ENCODE measurements at places on chromosomes 7 and 10.
A peak's percentile ranks its signal among the peaks of the same experiment; 100 is the strongest.

DNA sequence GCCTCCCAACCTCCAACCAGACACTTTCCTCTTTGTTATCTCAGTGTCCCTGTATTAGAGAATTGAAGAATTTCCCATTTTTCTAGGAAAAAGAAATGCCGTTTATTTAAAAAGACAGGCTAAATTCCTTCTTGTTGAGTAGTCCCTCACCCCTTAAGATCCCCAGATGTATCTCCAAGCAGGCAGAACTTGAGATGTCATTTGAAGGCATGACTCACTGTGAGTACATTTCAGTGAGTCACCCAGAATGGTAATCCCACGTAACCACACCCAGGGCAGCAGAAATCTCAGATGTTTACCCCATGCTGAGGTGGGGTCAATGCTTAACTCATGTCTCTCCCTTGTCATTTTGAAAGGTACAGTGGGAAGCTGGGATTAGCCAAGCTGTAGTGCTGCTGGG, 4.4 kb downstream of the ZNF655 start:
- DNase-seq: peak; percentile 63

GRCh38 chr7:97377713-97378112, 260.2 kb downstream of the SDHAF3 start:
- no peak for DNase-seq

- DNase-seq: no peak
Observed at GRCh38 chr10:71358277-71358676, 38.4 kb upstream of the CDH23 start.

DNA sequence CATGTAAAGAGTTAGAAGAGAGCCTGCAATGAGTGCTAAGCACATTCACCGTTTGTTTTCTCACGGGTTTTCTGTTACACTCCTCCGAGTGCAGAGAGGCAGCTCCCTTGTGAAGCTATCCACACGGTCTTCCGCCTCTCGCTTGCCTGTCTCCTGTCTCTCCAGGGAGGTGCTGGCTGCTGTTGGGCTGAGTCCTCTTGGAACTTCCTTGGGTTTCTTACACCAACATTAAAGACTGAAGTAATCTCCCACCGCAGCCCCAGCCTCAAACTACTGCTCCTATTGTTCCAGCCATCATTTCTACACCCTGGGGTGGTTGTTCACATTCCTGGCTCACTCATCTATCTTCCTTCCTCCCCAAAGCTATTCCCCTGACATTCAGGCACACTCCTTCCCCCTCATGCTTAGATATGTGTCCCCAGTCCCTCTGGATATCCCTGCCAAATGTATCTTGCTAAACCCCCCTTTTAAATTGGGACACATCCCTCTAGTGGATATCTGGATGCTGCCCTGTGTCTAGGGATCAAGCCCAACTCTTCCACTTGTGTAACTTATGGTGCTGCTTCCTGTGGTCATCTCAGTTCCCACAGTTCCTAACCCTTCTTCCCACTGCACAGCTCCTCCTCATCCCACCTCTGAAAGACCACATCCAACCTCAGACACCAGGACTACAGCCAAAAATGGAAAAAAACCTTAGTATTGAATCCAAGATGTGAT, 14.1 kb downstream of the ESYT2 start:
- peak; percentile 45 for DNase-seq

DNA sequence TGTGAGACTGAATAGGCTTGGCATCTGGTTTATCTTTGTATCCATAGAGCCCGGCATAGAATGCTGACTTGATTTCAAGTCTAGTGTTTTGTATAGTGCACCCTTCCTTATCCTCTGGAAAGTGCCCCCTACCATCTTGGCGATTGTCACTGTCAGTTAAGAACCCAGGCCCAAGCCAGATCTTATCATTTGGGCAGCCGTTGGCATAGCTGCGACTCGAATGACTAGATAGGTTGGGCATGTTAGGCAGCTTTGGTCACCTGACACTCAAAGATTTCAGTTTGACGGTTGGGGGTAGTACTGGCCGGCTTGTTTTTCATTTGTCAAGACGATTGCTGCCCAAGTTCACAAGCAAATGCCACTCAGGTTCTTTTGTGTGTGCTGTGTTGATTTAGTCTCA, 6.6 kb downstream of the NIPSNAP2 start:
- DNase-seq: no peak

GRCh38 chr7:36215457-36215765, 62.4 kb downstream of the EEPD1 start:
- DNase-seq: no peak

DNA sequence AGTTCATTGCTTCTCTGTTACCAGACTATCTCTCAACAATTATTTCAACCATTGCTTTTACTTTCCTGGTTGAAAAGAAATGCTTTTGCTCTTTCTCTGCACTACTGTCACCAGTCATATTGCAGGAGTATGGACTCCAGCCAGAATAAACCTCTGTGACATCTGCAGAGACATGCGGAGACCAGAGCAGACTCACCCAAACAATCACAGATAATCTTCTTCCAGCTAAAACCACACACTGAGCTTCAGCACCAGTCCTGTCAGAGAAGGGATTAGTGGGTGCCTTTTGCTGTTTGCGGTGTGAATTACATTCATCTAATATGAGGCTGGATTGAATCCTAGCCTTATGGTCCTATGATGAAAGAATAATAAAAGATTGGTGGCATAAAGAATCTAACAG, 258.6 kb downstream of the CNTNAP2 start:
- DNase-seq: no peak

DNA sequence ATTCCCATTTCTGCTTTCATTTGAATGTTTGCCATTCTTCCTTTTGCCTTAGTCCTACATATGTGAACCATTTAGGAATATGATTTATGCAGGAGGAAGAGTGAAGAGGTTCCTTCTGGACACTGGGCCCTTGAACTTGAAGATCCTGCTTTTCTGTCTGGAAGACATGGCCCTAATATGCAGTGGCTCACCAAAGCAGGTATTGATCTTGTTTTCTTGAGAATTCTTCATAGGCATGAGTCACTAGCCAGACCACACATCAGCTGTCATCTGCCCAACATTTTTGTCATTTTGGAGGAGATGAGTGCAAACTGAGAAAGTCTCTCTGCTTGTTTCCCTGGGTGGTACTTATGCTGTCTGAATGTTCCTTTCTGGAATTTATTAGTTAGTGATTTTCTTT, 382.6 kb downstream of the LRMDA start:
- no peak for DNase-seq

DNA sequence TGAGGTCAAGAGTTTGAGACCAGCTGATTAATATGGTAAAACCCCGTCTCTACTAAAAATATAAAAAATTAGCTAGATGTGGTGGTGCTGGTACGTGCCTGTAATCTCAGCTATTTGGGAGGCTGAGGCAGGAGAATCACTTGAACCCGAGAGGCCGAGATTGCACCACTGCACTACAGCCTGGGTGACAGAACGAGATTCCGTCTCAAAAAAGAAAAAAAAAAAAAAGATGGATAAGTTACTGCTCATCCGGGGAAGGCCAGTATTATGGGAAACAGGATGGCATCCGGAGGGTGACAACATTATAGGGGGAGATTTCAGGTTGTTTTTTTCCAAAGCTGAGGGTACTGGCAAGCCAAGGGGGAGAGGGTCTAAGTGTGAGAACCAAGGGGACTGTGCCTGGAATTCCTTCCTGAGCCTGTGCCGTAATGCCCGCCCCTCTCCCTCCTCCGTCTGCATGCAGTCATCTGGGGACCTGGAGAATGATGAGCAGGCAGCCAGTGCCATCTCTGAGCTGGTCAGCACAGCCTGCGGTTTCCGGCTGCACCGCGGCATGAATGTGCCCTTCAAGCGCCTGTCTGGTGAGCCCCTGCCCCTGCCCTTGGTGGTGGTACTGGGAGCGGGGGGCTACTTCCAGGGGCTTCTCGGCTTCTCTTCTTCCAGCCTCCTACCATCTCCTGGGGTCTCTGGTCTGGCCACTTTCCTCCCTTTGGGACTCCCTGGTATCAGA, 4.4 kb downstream of the LAMTOR4 start:
- no peak for DNase-seq

GRCh38 chr10:21417172-21417712, 108.2 kb downstream of the SKIDA1 start:
- no peak for DNase-seq

DNA sequence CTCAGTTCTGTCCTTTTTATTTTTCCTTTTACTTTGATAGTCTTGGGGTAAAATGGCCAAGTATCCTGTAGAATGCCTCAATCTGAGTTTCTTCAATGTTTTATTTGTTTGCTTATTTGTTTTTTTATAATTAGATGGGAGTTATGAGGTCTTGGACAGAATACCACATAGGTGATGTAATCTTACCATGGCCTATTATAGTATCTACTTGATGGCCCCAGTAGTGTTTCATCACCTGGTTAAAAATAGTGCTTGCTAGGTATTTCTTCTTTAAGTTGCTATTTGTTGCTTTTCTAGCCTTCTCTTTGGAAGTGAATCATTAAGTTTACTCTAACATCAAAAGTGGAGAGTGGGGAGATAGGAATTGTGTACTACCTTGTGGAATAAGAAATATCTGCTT, 1020.0 kb upstream of the KCND2 start:
- DNase-seq: no peak

DNA sequence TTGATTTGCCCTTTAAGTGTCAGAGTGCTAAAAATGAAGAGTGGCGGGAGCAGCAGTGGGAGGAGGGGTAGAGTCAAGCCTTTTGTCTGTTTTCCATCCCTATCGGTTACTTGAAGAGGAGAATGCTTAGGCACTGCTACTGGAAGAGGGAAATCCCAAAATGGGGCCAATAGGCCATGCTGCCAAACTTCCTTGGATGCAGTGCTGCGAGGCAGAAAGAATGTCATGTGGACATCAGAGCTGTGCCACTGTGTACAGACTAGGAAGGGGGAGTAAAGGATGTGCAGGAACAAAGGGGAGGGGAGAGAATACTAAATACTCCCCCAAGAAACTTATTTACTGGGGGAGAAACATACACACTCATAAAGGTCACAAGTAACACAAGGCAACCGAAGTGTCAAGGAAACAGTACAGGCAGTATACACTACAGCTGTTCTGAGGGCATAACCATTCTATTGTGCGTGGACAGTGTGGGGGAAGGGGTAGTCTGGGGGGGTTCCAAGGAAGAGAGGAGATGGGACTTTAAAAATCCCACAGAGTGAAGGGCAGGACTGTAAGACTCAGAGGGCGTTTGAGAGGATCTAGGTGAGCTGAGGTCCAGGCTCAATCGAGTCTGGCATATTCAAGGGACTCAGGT, 228.7 kb upstream of the PLXNA4 start:
- DNase-seq: no peak

- DNase-seq: no peak
Observed at GRCh38 chr7:130703851-130704250, 17.5 kb upstream of the TSGA13 start.

DNA sequence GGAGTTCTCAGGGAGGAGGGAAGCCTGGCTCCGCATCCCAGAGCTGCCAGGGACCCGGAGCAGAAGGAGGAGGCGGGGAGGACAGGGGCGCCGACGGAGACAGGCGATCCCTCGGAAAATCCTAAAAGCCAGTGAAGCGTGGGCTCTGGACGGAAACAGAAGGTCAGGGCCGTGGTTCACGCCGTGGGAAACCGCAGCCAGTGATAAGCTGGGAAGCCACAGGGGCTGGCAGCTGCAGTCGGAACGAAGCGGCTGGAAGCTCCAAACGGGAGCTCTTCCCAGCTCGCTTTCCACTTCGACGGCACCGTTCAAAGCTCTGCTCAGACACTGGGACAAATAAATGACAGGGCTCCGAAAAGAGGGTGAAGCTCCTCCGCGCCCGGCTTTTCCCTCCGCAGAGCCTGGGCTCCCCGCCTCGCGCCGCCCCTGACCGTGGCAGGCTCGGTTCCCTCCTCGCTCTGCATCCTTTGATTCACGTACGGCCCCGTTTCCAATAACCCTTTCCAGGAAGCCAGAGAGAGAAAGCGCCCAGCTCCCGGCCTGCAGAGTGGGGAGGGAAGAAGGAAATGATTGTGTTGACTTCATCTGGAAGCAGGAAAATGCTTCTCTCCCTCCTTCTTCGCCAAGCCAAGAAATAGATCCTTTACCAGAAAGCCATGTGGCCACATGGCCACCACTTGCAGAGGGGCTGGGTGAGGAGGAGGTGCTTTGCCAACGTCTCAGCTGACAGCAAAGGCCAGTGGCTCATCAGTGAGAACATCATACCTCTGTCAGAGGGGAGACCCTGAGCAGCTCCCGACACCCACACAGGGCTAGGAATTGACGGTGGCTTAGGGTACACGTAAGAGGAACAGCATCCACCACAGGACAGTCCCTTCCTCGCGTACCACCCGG, 57.4 kb downstream of the ADRB1 start:
- peak; percentile 55 for DNase-seq

- no peak for DNase-seq
Observed at GRCh38 chr10:48714088-48714487, 29.4 kb downstream of the WDFY4 start.

GRCh38 chr10:78576276-78576675, 492.5 kb upstream of the ZMIZ1 start:
- DNase-seq: no peak

DNA sequence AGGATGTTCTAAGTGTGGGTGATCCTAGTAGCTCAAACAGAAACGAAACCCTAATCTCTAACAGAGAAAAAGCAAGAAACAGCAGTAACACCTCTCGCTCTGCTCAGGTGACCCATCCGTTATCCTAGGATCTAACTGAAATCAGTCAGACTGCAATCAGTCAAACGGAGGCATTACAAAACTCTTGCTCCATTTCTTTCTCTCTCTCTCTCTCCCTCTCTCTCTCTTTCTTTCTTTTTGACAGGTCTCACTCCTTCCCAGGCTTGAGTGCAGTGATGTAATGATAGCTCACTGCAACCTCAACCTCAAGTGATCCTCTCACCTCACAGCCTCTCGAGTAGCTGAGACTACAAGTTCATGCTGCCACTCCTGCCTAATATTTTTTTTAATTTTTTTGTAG, 1283.5 kb upstream of the CELF2 start:
- DNase-seq: no peak

- no peak for DNase-seq
Observed at GRCh38 chr7:94838717-94839116, 68.7 kb upstream of the PPP1R9A start.

DNA sequence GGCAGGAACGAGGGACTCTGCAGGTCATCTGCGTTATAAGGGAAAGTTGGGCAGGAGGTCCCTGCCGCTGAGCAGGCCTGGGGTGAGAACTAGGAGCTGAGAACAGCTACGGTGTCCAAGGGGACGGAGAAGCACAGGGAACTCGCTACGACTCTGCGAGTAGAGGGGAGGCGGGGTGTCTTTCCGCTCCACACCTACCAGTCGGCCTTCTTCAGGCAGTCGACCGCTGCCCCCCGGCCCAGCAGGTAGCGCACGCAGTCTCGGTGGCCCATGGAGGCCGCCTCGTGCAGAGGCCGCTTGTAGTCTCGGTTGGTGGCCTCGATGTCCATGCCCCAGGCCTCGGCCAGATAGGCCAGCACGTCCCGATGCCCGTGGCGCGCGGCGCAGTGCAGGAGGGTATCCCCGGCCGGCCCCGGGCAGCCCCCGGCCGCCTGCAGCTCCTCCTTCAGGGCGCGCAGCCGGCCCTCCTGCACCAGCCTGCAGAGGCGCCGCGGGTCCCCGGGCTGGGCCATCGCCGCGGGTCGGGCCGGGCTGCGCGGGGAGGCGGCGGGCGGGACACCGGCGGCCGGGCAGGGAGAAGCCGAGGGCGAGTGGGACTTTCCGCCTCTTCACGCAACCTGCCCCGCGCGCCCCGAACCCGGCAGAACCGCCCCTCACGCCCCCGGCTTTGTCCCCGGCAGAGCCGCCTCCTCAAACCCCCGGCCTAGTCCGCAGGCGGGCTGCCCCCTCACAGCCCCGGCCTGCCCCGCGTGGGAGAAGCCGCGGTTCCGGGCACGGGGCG, 660 bp downstream of the ANKRD16 start:
- peak; percentile 73 for DNase-seq

All from activated CD8-positive, alpha-beta memory T cell treated with anti-CD3 and anti-CD28 coated beads, Interleukin-2, amount 50 U/mL, for 48 hours (primary cell).